ENCODE measurements at places on chromosomes 7 and 10.

DNA sequence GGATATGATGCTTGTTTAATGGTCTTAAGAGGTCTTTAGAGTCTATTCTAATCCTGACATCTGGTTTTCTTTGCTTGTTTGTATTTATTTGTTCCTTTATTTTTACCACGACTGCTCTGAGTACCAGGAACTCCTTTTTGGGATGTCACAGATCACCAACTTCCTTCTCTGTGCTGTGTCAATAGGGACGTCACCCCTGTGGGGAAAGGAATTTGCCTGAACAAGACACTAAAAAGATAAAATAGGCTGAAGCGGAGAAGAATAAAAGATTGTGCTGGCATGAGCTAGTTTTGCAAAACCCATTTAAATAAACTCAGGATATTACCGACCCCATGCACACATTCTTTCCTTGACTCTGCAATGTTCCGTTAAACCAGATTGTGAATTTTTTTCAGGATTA lies 27.7 kb downstream of the MGMT start:
- no peak for DNase-seq

DNA sequence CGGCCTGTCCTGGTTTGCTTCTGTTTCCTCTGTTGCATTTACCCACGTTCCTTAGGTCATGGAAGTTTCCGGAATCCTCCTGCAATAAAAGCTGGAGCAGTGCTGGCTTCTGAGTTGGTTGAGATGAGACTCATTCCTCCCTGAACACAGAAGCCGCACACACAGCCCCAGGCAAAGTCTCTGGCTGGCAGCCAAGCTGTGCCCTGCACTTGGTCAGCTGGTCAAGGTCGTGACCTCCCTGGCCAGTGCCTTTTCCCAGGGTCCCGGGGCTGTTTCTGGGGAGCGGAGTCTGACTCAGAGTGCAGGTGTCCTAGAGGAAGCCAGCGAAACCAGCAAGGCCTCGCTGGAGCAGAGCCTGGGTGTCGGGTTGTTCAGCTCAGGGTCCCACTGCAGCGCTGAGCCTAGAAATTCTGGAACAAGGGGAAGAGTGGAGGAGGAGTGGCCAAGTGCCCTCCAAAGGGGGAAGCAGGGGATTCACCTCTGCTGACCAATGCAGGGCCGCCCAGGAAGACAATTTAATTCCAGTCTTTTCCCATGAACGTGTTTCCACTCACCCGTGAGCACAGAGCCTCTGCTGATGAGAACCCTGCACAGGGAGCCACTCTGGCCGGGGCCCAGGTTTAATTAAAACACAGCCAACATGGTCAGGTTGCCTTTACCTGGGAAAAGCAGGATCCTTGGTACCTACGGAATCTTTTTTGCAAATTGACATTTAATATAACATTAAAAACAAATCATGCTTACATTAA lies 245.5 kb upstream of the PPP2R2D start:
- DNase-seq: no peak

DNA sequence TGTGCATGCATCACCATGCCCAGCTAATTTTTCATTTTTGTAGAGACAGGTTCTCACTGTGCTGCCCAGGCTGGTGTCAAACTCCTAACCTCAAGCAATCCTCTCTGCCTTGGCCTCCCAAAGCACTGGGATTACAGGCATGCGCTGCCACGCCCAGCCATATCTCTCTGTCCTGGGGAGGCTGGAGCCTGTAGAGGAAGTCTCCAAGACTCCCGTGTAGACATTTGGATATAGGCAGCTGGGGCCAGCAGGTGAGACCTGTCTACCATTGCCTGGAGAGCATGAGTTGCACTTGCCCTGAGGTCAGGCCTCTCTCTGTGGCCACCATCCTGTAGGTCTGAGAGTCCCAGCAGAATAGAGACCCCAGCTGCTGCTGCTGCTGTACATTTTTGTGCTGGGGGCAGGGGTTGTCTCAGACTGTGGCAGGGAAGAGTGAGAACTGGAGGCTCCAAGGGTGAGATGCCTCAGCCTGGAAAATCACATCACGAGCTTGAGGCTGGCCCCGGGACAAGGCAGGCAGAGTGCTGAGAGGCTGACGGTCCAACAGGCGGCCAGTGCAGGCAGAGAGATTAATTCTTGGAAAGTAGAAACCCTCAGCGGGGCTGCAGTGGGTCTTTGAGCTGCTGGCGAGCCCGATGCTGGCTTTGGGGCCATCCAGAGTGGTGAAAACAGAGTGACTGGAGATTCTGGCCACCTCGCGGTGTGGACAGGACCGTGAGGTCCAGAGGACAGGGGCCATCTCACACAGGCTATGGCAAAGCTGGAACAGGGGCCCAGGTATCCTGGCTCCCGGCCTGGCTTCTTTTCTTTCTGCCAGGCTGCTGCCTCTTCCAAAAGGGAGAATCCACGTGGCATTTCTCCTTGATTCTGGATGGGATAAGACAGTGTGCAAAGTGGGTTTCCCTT lies 60.9 kb downstream of the TMEM270 start:
- DNase-seq: peak; percentile 48

- DNase-seq: no peak
Observed at GRCh38 chr10:63133821-63134557, 861 bp downstream of the NRBF2 start.

DNA sequence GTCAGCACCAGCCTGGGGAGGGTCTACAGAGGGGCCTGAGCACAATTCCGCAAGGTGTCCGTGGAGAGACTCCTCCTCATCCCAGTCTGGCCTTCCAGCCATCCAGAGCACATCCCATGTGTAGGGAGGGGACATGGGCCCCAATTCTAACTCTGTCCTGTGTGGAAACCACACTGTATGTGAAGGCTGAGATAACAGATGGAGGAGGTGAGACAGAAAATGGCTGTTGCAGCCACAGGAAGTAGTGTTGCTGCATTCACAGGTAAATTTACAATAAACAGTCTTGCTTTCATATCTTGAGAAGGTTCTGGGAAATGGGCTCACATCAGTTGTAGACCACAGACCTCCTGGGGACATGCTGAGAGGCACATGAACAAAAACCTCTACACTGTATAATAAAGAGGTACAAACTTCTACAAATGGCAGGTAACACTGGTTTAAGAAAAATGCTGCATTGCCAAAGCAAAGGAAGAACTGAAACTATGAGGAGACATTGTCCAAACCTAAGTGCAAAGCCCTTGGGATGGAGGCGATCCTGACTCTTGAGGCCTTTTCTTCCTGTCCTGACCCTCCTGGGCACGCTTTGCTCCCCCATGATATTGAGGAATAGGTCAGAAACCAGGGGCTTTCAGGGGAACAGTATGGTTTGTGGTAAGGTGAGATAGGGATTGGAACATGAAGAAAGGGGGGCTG lies 21.6 kb upstream of the GIMAP2 start:
- no peak for DNase-seq

GRCh38 chr10:127034790-127035189 lies 129.6 kb downstream of the DOCK1 start:
- DNase-seq: no peak

GRCh38 chr7:153772966-153773365 lies 279.2 kb upstream of the DPP6 start:
- DNase-seq: no peak

- DNase-seq: no peak
Observed at GRCh38 chr10:62456611-62457101, 82.5 kb downstream of the ZNF365 start.

DNA sequence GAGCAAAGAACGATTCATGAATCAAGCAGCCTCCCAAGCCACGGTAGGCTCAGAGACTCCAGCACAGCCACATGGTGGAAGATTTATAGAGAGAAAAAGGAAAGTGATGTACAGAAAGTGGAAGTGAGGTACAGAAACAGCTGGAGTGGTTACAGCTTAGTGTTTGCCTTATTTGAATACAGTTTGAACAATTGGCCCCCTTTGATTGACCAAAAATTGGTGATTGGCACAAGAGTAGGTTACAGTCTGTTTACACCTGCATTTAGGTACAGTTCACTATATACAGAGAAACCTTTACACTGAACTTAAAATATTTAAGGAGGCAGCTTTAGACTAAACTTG lies 136.4 kb upstream of the ASAH2 start:
- no peak for DNase-seq
